ENCODE measurements at places on chromosomes 12 and 14. TPM values are rescaled to one million over a fixed set of nuclear protein-coding genes. Genes with fewer than 3 reads are reported as not detected.

- DNase-seq: peak; percentile 99
Observed at GRCh38 chr14:105090493-105091053, 25.3 kb upstream of the GPR132 start.

- DNase-seq: peak; percentile 87
Observed at GRCh38 chr12:53659011-53659551, 16.8 kb downstream of the ATP5MC2 start.

Gene HCAR3
- total RNA-seq: not detected

Gene KRT79
- total RNA-seq: not detected

DNA sequence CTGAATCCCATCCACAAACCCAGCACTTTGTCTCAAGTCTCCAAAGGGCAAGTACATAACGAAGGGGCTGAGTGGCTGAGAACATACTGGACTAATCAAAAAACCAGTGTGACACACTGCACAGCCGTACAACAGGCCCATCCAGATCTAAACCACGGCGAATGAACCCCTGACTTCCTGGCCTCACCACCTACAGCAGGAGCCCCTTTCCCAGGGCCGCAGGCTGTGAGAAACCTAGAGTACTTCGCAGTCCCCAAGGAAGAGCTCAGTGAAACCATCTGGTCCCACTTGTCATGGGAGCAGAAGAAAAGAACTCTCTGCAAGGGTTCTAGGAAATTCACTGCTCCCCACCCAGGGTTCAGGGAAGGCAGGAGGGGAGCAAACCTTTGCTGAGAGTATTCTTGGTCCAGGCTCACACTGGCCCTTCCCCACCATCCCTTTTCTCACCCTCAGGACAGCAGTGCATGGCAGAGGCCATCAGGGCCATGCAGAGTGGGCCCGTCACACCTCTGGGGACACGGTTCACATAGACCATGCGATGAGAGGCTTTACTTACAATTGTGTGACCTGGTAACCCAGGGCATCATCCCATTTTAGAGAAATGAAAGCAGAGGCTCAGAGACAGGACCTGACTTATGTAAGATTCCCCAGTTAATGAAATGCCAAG is 192.8 kb downstream of the BCL11B start:
- no peak for DNase-seq

Gene DNAI7
- total RNA-seq: 0.29 TPM

All from osteoblast (primary cell).